ENCODE measurements at places on chromosomes 2 and 18. TPM values are rescaled to one million over a fixed set of nuclear protein-coding genes. Genes with fewer than 3 reads are reported as not detected.

- no peak for DNase-seq
These were observed 10.5 kb downstream of the TRAPPC12 start for GRCh38 chr2:3390041-3390440.

DNA sequence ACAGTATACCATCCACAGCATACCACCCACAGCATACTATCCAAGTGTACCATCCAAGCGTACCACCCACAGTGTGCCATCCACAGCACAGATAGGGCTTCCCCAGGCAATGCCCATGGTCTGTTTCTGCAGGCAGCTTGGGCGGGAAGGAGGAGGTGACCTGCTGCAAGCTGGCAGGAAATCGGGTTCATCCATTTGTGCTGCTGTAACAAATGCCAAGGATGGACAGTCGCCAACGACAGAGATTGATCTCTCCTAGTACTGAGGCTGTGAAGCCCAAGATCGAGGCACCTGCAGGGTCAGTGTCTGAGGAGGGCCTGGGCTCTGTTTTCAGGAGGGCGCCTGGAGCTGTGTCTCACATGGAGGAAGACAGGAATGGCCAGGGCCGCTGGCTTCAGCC, 93.6 kb upstream of the SNTG2 start:
- no peak for DNase-seq

GRCh38 chr18:8480506-8481328, 128.5 kb upstream of the RAB12 start:
- no peak for DNase-seq

DNA sequence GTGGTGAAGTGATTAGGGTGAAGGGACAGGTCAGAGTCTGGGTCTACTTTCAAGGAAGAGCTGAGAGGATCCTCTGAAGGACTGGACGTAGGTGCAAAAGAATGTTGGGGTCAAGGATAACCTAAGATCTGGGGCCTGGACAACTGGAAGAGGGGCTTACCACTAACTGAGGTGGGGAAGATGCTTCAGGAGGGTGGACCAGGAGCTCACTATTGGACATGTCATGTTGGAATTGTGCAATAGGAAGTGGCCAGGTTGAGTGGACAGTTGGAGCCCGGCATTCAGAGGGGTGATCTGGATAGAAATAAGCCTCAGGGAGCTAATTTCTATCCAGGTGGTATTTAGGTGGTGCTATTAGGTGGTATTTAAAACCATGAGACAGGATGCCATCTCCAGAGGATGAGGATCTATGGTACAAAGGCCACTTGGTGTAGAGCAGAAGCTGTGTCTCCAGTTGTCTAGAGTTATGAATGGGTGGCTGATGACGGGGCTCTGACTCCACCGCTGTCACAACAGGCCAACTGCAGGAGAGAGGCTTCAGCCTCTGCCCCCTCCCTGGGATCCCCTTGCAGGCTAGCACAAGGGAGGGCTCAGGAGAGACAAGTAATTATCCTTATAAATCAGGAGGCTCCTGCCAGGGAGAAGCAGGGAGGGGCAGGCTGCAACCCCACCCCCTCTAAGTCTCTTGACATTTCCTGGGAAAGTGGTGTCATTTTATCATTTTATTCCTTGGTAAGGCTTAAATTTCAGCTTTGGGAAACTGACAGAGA, 158.0 kb downstream of the SMAD7 start:
- no peak for DNase-seq

GRCh38 chr2:222577341-222577740, 78.6 kb downstream of the FARSB start:
- no peak for DNase-seq

GRCh38 chr18:77153404-77153803, 20.8 kb upstream of the MBP start:
- no peak for DNase-seq

DNA sequence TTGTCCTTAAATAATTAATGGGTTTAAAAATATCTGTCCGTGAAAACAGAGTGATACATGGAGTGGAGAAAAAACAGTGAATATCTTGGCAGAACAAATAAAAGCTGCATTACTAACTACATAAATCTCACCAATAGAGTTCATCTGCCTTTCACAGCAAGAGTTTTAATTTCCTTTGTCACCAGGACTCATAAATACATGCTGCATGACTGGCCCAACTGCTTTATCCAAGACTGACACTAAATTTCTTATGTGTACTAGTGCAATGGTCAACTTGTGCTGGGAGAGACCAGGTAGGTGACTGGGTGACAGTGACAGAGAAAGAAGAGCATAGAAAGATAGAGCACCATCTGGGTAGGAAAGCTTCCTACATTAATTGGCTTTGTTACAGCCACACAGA, 402.8 kb downstream of the RAD51AP2 start:
- no peak for DNase-seq

- DNase-seq = no peak
These were observed 66.5 kb downstream of the DPP4 start for GRCh38 chr2:162007447-162008040.

GRCh38 chr18:76490670-76491472, 4.2 kb downstream of the ZNF516 start:
- DNase-seq = no peak

GRCh38 chr2:10171006-10171800, 48.7 kb downstream of the RRM2 start:
- no peak for DNase-seq

DNA sequence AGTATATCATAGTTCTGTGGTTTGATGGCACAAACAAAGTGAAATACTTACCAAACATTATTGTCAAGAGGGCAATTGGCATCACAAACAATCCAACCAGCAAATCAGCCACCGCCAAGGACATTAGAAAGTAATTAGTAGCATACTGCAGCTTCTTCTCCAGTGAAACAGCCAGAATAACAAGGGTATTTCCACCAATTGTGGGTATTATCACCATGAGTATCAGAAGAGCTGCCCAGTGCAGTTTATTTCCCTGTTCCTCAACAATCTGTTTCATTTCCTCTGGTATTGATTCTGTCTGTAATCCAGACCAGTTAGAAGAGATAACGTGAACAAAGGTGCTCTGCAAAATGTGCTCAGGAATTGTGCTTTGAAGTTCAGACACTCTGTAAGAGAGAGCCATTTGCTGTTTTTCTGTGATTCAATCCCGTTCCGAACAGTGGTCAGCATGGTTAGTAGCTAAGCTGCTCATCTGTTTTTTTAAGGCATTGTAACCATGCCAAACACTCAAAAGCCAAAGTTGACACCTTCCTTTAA, 1.4 kb downstream of the HTR2B start:
- DNase-seq = no peak

- DNase-seq = no peak
These were observed 167.7 kb downstream of the ANAPC1 start for GRCh38 chr2:111715987-111716904.

DNA sequence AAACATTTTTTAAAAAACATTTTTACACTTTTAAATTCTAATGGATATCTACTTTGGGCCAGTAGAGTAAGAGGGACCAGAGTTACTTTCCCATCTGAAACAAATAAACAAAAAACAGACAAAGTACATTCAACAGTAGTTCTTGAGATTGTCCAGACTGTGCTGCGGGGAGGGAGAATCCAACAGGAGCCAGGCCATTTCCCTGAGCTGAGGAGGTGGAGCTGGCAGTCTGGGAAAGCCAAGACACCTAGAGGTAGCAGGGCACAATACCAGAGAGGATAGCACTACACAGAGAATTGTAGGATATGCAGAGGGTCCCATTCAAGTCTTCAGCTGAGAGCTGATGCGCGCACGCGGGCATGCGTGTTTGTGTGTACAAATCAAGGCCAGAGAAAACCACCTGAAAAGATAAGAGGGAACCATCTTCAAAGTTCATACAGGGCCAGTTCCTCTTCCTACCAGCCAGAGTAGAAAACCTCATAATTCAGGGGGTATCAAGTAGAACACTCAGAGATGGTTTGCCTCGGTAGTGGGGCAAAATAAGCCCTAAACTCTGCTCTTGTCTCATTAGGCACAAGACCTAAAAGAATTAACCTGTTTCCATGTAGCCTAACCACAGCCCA, 44.0 kb downstream of the PTRHD1 start:
- no peak for DNase-seq

DNA sequence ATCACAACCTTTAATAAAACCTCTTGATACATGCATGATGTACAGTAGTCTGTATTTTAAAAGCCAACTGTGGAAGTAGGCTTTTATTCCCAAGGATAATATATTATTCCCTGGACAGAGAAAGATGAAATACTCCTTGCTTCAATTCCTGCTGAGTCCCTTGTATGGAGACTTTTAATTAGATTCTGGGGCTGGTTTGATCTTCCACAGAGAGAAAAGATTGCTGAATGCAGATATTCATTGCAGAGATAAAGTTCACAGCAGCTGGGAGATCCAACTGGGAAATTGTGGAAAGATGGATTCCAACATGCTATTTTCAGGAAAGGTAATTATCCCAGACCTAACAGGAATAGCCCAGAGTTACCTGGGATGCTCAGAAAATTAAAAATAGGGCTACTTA, 607.0 kb upstream of the HS6ST1 start:
- no peak for DNase-seq

DNA sequence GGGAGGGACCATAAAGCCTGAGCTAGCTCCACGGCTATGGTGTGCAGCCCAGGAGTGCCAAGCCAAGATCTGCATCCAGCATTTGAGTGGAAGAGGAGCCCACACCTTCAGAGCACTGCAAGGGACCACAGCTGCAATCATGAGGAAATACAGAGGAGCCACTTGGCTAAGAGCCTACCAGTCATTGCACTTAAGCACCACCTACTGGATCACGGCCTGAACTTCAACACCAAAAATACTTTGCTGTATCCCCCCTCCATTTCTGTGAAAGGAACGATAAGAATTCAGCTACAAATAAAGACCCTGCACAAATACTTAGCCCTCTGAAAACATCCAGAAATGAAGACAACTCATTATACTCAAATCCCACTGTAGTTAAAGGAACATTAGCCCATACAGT, 545.3 kb downstream of the TSN start:
- no peak for DNase-seq

DNA sequence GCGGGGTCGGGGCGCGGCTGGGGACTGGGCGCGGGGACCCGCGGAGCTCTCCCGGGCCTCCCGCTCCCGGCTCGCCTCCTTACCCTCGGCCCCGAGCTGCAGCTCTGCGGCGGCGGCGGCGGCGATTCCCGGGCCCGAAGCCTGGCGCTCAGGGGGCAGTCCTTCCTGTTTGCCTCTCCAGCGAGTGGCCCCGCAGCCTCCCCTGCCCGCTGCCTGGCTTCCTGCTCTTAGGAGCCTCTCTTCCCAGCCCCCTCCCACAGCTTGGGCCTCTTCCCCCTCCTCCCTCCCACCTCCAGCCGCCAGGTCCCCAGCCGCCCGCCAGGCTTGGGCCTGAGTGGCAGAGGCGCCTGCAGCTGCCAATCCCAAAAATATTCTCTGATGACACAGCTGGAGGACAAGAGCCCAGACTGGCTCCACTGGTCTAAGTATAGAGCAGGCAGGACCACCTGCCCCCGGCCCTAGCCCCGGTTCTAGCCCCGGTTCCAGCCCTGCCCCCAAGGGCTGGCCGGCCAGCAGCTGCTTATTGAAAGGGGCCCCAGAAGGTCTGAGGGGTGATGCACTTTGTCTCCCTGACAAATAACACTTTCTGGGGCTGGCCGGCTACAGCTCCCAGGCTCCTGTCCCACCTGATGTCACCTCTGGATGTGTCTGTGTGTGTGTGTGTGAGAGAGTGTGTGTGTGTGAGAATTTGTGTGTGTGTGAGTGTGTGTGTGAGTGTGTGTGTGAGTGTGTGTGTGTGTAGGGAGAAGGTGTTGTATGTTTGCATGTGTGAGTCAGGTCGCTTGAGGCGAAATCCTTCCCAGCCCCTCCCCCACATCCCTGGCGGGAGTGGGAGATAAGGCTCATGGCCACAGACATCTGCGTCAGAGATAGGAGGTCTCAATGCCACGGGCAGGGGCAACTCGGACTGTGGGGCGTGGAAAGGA, at the start of gene OBSL1:
Gene OBSL1, minus strand, starts transcription at position 229 of the 926 bp plus-strand sequence. CDS start 307 bp downstream, outside the sequence.
- DNase-seq = peak; percentile 83

The FSHR gene
- not detected for polyA plus RNA-seq

The PIEZO2 gene
- polyA plus RNA-seq = 14.7 TPM

The CREG2 gene
- polyA plus RNA-seq = 0.49 TPM

The FOXD4L1 gene
- polyA plus RNA-seq = 0.16 TPM

The ZFAND2B gene
- 33.5 TPM for polyA plus RNA-seq

The PDCD1 gene
- 0.08 TPM for polyA plus RNA-seq

The C2orf80 gene
- not detected for polyA plus RNA-seq

The ADAM17 gene
- 45.1 TPM for polyA plus RNA-seq

The C2orf81 gene
- 6.0 TPM for polyA plus RNA-seq

The APOB gene
- 1.6 TPM for polyA plus RNA-seq
